Testis (tissue), 5 donors: ENCODE measurements at places on chromosomes 11 and 22. TPM values are rescaled to one million over a fixed set of nuclear protein-coding genes. Genes with fewer than 3 reads are reported as not detected.

Gene SCGB1A1
- total RNA-seq = not detected

Gene ZNF280B
- total RNA-seq = 73.3 TPM

Gene SF3B2
- total RNA-seq = 315 TPM

Gene MAPK8IP2
- total RNA-seq = 36.9 TPM

Gene RAB38
- total RNA-seq = 5.9 TPM

Gene MMP3
- total RNA-seq = not detected

Gene MOGAT2
- total RNA-seq = 0.19 TPM

Gene MFRP
- total RNA-seq = not detected

DNA sequence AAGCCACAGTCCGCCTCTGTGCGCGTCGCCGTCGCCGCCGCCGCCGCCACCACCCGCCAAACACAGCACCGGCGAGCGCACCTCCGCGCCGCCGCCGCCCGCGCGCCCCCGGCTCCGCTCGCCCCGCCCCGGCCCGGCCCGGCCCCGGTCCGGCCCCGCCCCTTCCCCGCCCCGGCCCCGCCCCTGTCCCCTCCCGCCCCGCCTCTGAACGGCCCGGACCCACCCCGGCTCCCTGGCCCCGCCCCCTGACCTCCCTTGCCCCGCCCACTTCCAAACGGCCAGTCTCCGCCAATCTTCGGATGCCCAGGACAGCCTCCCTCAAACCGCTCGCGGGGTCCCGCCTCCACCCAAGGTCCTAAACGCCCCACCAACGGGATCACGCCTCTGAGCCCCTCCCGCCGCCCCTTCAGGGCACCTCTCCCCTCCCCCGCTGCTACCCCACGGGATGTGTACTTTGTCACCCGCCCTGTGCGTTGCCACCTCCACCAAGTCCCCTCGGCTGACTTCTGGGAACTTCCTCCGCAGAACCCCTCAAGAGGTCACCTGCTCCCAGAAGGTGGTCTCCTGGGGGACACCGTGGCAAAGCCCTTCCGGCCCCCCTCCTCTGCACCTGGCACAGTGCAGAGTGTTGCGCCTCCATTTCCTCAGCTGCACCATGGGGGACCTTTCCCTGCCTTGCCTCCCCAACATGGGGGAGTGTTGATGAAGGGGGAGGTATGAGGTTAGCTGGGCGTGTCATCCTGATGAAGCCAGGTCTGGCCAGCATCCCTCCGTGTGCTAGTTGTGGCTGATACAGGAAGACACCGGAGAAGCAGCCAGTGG lies at the start of gene KIAA0930:
KIAA0930 (minus strand) TSS at position 85 of the 822 bp plus-strand sequence. CDS start 191 bp downstream, outside the sequence.
- H3K27me3 ChIP-seq = no peaks in the 10 kb centered on the region
- peak within 1 kb of the TSS; percentile 31 for H3K27ac ChIP-seq
- H3K4me3 ChIP-seq = peak within 1 kb of the TSS; percentile 77
- DNase-seq = peak; percentile 84

DNA sequence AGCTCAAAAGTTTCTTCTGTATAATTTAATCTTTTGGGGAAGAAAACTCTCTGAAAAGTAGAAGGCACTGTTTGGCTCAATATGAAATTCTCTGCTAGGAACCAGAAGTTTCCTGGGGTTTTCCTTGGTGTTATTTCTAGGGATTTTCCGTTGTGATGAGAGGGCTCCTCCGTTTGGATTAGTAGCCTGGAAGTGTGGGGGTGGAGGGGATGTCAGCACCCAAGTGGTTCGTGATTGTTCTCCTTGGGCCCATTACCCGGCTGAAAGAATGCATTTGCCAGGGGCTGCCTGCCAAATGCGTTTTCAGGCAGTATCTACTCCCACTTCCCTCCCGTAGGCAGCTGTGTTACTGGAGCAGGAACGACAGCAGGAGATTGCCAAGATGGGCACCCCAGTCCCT lies 4.3 kb downstream of the SF3B2 start:
- peaks cover 21% of the 10 kb centered on the region for H3K4me1 ChIP-seq
- no peak overlapping the region for H3K4me3 ChIP-seq
- no peaks in the 10 kb centered on the region for H3K27me3 ChIP-seq
- no peaks in the 10 kb centered on the region for H3K36me3 ChIP-seq
- DNase-seq = peak; percentile 39

GRCh38 chr11:46390331-46391171 lies 1.0 kb downstream of the CHRM4 start:
- no peak for DNase-seq
- H3K4me1 ChIP-seq = peaks cover 27% of the 10 kb centered on the region
- no peaks in the 10 kb centered on the region for H3K27me3 ChIP-seq
- H3K27ac ChIP-seq = no peak overlapping the region
- H3K4me3 ChIP-seq = no peak overlapping the region

GRCh38 chr11:11086979-11087378 lies 229.1 kb upstream of the ZBED5 start:
- no peaks in the 10 kb centered on the region for H3K4me1 ChIP-seq
- no peak overlapping the region for H3K27ac ChIP-seq
- no peaks in the 10 kb centered on the region for H3K36me3 ChIP-seq
- H3K27me3 ChIP-seq = no peaks in the 10 kb centered on the region
